ENCODE measurements at places on chromosomes 12 and 14. TPM values are rescaled to one million over a fixed set of nuclear protein-coding genes. Genes with fewer than 3 reads are reported as not detected.

GRCh38 chr14:68951800-68952530, 27.1 kb downstream of the ACTN1 start:
- no peak for DNase-seq

GRCh38 chr12:127262615-127263014, 1004.4 kb upstream of the TMEM132C start:
- no peak for DNase-seq

DNA sequence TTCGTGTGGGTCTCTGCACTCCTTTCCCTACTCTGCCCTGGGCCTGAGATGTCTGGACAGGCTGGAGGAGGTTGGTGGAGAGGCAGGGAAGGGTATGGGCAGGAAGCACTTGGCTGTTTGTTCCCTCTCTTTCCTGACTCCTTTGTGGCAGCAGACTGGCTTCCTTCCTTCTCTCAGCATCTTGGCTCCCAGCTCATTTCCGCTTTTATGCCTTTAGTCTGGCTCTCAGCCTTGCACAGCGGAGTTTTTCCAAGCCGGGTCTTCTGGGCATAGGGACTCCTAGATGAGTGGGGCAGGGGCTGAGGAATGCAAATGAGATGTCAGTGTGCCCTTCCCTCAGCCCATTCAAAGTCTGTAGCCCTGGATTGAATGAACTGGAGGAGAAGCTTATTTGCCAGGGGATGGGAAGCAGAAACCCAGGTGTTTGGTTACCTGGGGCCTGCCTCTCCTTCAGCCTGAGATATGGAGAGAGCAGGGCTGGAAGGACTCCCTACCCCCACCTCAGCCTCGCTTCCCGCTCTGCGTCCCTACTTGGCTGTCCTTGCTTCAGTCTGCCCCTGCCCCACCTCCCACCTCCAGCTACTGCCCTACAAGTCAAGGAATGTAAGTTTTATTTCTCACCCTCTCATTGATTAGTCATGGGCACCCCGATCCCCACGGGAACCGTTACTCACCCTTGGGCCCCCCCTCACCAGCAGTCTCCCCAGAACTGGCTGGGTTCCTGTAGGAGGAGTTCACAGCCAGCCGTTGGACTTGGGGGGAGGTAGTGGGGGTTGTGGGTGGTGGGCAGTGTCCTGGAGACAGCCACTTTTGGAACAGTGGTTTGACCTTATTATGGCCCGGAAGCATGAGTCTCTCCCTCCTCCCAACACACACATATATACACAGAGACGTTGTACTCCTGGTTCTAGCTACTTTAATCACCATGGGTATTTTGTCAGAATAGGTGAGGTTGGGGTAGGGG, 9.3 kb upstream of the ITGA5 start:
- no peak for DNase-seq

Gene PROX2
- total RNA-seq = not detected

DNA sequence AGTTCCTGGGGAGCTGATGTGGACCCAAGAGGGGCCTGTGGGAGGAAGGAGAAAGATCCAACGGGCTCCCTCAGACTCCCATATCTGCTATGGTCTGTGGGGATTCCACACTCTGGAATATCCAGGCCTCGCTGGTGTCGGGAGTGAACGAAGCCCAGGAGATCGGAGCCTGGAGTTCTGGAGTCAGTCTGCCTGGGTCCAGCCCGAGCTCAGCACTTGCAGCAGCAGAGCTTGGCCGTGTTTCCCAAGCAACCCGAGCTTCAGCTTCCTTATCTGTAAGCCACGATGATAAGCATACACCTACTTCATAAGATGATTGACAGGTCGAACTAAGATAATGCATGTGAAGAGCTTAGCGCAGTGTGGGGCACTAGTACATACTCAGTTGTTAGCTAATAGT, 10.1 kb downstream of the LTBP2 start:
- DNase-seq = no peak

DNA sequence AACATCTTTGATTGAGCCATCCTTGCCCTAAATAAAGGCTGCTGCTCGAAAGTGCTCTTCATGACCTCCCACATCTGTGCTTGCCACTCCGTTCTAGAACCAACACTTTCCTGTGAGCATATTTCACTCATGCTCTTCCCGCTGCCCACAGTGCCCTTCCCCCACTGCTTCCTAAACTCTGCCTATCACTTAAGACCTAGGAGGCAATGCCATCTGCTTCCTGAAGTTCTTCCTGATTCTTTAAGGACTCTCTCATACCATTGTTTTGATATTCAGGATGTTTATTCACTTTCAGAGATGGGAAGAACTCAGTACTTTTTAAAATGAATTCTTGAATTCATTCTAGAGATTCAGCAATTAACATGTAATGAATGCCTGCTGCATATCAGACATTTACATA, 49.9 kb downstream of the ZFYVE21 start:
- DNase-seq = no peak

DNA sequence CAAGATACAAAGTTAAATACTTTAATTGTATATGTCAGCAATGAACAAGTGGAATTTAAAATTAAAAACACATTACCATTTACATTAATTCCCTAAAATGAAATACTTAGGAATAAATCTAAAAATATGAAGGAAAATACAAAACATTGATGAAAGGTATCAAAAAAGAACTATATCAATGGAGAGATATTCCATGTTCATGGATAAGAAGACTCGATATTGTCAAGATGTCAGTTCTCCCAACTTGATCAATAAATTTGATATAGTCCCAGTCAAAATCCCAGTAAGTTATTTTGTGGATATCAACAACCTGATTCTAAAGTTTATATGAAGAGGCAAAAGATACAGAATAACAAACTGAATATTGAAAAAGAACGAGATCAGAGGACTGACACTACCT, 33.5 kb downstream of the GPR68 start:
- no peak for DNase-seq

DNA sequence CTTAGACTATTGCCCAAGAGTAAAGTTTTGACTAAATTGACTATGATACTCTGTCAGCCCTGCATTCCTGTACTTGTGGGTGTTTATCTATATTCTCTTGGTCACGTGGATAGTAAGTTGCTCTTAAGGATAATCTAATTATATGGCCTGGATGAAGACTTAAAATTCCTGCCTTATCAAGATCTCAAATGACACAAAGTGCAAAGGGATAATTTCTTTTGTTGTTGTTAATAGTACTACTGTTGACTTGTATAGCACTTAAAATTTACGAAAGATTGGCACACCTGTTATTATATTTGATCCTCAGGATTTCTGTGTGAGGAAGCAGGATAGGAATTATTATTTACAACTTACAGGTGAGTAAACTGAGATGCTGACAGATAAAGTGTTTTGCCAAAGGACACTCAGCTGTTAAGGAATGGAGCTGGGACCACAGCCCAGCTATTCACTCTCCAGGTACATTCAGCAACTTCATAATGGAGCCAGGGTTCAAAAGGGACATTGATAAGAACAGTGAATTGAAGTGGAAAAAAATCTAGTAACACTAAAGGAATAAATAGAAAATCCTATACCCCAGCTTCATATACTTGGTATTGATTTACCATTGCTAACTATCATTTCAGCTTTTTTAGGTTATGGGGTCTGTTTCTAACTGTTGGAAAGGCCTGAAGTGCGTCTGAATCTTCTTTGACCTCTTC, 53.4 kb upstream of the EVL start:
- no peak for DNase-seq

DNA sequence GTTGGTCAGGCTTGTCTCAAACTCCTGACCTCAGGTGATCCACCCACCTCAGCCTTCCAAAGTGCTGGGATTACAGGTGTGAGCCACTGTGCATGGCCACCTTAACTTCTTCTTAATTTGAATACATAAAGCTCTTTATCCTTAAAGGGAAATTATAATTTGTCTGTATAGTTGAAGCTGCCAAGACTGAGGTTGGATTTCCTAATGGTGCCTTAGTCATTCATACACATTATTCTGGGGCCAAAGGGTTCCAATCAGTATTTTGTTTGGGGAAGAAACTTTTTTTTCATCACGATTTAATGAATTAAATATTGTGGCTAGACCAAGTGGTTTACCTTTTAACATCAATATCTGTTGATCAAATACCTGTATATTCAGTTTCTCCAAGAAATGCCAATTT, 135.9 kb downstream of the SYT1 start:
- no peak for DNase-seq

Gene TAS2R31
- total RNA-seq = 27.1 TPM

Gene CAPS2
- total RNA-seq = 17.2 TPM

DNA sequence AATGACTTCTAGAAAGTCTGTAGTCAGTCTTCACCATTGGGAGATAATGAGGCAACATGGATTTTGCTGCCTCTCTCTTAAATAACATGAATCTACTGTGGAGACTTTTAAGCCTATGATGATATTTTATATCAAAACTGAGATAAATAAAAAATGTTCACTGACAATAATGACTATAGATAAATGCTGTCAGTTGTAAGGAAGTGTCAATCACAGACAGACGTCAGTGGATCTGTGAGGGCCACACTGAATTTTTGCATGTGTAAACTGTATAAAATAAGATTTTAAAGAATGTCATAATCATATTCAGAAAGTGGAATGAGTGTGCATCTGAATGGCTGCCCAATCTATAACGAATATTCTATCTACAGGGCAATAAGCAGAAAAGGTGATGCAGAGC, 364.0 kb downstream of the NRXN3 start:
- no peak for DNase-seq

Data from urinary bladder (tissue), 4 donors.